Amniotic stem cell (primary cell): ENCODE measurements at places on chromosomes 12 and 14.

DNA sequence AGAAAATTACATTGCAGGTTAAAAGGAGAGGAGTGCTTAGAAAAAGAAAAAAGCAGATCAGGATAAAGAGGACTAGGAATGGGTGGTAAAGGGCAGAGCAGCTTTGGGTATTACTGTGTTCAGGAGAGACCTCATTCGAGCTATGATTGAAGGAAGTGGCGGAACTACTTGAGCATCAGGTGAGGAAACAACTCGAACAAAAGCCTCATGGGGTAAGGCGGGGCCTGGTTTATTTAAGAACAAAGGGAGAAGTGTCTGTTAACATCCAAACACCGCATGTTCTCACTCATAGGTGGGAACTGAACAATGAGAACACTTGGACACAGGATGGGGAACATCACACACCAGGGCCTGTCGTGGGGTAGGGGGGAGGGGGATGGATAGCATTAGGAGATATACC is 444.6 kb upstream of the CCDC196 start:
- no peak for DNase-seq

DNA sequence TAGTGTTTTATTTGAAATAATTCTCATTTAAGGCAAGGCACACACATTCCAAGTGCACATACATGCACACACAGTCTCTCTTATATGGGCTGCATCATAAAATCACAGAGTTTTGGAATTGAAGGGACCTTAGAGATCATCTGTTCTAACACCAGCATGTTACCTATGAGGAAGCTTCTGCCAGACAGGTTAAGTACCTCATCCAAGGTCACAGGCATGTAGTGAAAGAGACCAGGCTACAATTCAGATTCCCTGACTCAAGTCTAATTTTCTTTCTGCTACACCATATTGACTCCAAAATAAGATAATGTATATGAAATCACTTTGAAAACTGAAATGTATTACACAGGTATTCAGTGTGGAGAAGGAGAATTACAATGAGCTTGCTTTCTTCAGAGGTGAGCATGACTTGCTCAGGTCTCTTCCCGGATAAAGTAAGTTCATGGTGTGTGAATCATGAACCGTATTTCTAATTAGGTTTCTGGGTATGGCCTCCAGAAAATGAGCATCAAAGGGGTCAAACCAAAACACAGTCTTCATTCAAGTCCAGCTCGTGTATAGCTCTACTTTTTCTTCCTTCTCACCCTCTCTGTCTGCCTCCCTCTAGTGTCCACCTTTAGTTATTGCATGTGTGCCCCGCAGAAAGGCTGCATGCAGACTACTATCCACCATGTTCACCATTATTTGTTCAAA is 411.9 kb downstream of the FUT8 start:
- peak; percentile 43 for DNase-seq

- no peak for DNase-seq
Measured at GRCh38 chr12:2560356-2560755, 234.4 kb upstream of the FKBP4 start.

DNA sequence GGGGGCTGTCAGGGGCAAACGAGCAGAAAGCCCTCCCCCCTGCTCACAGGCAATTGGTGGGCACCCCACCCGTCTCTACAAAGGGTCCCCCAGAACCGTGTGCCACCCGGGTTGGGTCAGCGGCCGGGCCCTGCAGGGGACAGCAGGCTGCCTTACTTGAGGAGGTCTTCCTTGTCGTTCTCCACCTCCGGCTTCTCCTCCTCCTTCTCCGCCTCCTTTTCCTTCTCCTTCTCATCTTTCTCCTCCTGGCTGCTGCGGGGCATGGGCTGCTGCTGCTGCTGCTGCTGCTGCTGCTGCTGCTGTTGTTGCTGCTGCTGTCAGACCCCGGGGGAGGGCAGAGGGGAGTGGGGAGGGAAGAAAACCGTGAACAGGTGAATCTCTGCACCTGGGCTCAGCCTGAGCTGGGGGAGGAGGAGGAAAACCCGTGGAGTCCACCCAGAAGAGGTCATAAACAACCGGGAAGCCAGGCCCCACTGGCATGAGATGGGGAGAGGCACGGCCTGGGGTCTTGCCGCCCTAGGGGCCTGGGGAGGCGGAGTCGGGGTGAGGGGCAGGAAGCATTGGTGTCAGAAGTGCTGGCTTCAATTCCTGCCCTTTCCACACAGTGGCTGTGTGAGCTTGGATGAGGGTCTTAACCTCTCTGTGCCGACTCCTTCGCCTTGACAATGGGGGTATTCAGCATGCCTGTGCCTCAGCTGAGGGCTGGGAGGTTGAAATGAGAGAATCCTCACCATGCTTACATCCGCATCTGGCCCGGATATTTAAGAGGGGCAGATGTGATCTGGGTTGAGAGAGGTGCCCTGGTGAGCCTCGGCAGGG is 107.6 kb downstream of the RFLNA start:
- no peak for DNase-seq

- no peak for DNase-seq
Measured at GRCh38 chr14:83697099-83697498, 1832.8 kb upstream of the FLRT2 start.

GRCh38 chr12:52493172-52493571 is at the start of gene KRT6A:
KRT6A (minus strand) TSS chr12:52493257; CDS start chr12:52493188, 69 bp downstream.
- DNase-seq, result no peak

DNA sequence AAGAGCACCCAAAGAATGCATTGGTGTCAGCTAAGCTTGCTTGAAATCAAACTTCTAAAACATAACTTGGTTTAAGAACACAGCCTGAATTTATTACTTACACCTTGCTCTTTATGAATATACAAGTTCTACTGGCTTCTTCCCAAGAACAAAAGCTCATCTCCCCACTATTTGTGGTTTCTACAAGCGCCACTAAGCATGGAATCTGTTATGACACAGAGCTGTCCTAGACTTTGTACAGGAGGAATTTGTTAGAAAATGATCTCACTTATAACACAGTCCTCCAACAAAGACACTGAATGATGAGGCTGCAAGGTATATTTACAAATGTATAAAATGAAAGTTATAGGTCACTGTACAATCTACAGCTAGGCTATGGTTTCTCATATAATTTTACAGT is 452.1 kb downstream of the BCAT1 start:
- DNase-seq, result no peak
